NCI-H187 treated with DMSO at 0.1 percent for 48 hours (cell line): ENCODE measurements at places on chromosomes 12 and 14.

DNA sequence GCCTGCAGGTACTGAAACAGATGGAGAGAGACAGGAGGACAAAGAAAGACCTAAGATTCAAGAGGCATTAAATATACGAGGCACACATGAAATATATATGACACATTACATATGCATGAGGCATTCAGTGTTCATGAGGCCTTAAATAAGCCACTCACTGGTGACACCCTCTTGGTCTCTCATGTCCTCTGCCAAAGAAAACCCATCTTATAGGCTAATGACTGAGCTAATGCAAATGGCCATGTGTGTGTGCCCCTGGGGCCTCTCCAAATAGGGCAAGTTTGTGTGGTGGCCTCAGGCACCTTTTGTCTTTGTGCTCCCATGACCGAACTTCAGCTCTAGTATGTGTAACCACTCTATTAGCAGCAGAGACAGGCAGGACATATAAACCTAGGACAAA lies 18.8 kb downstream of the COQ6 start:
- DNase-seq, result no peak

DNA sequence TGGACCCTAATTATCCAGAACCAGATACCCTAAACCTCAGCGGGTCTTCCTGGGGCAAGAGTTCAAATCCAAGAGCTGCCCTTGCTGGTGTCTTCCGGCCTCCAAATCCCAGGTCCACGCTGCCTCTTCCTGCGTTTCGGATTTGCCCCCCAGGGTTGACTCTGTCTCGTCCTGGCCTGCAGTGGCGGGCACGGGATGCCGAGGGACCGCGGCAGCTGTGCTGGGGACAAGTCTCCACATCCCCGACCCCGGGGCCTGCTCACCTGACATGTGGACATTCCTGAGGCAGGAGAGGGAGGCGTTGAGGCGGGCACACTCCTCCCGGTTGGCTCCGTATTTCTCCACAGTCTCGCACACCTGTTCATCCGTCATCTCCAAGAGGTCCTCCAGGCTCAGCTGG lies 113.6 kb downstream of the KSR2 start:
- no peak for DNase-seq

DNA sequence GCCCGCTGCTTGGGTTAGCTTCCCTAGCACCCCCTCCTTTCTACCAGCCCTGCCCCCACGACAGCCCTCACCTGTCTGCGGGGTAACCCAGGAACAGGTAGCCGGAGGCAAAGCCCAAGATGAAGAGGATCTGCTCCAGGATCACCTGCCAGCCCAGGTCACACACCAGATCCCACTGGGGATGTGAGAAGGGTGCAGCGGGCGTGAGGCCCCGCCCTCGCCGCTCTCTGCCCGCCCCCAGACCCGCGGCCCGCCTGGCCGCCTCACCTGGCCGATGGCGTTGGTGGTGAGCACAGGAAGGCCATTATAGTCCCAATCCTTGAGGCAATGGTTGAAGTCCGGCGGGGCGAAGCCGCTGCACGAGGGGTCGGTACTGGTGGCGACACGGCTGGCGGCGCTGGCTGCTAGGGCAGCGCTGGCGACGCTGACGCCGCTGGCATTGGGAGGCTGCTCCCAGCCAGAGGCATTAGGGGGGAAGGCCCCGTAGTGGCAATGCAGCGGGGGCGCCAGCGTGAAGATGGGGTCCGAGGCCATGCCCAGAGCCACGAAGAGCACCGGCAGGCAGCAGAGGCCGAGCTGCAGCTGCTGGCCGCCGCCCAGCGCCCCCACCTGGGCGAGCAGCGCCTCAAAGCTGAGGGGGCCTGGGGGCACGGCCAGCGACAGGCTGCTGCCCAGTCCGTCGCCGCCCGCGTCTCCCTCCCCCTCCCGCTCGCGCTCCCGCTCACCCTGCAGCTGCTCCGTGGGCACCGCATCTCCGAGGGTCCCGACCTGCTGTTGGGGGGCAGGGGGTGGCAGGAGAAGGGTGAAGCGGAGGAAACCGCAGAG lies 794 bp downstream of the SLC22A17 start:
- DNase-seq, result no peak

- DNase-seq, result no peak
Measured at GRCh38 chr14:105195522-105196264, 14.6 kb upstream of the NUDT14 start.

DNA sequence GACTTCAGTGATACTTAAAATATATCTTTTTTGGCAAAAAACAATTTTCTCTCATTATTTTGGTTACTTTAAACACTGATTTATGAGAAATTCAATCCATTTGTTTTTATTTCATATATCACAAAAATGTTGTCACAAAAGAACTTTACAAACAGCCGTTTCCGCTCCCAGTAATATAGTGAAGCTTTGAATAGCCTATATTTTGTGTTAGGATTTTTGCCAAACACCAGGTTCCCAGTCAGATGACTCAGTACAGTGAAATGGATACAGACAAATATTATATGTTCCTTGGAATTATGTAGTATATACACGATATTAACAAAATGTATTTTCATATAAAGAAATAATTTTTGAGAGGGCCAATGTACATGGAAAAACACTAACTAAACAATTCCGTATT lies 411.1 kb downstream of the CCER1 start:
- no peak for DNase-seq

GRCh38 chr12:6450091-6450868 lies 1.6 kb upstream of the TAPBPL start:
- no peak for DNase-seq

GRCh38 chr12:67633708-67634107 lies 14.8 kb upstream of the DYRK2 start:
- DNase-seq, result no peak

GRCh38 chr12:3110578-3110977 lies 33.4 kb downstream of the TSPAN9 start:
- no peak for DNase-seq

DNA sequence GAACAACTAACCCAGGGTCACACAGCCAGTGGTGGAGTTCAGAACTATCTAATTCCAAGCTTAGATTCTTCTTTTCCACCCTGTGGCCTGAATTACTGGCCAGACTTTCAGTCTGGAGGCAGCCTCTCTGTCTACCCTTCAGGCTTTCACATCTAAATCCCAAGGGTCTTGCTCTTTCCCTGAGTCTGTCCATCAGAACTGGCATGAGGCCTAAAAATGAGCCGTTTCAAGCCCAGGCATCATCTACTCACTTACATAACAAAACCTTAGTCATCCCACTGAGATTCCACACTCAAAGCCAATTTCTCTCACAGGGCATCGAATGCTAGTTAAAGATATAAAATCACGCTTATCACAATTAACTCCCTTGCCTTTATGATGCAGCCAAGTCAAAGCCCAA lies 1.3 kb upstream of the PTGDR start:
- no peak for DNase-seq

DNA sequence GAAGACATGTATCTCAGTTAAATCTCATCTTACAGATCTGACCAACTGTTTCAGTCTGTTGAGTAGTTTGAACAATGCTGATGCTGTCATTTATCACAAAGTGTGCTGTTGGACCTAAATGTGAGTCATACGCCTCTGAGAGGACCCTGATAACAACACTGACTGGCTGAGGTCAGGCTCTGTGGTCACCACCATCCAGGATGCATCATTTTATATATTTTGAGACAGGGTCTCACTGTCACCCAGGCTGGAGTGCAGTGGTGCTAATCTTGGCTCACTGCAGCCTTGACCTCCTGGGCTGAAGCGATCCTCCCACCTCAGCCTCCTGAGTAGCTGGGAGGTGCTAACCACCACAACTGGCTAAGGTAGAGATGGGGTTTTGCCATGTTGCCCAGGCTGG lies 181.0 kb upstream of the RGS6 start:
- no peak for DNase-seq

GRCh38 chr12:108582978-108583770 lies 14.7 kb downstream of the TMEM119 start:
- DNase-seq, result no peak

- DNase-seq, result no peak
Measured at GRCh38 chr12:106276032-106276740, 26.3 kb upstream of the TCP11L2 start.

GRCh38 chr12:69949311-69950002 lies 124.4 kb downstream of the MYRFL start:
- no peak for DNase-seq

- no peak for DNase-seq
Measured at GRCh38 chr12:52585066-52585465, 11.4 kb upstream of the KRT74 start.

DNA sequence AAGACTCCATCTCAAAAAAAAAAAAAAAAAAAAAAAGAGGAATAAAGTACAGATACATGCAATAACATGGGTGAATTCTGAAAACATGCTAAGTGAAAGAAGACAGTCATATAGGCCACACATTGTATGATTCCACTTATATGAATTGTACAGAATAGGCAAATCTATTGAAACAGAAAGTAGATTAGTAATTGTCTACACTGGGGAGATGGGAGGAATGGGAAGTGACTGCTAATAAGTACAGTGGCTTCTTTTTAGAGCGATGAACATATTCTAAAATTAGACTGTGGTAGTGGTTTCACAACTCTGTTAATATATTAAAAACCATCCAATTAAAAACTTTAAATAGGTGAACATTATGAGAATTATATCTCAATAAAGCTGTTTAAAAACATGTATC lies 74.4 kb downstream of the ANKS1B start:
- DNase-seq, result no peak

GRCh38 chr12:60269611-60270269 lies 673.9 kb downstream of the SLC16A7 start:
- DNase-seq, result no peak

- no peak for DNase-seq
Measured at GRCh38 chr12:101670007-101670671, 27.3 kb upstream of the CHPT1 start.

- DNase-seq, result no peak
Measured at GRCh38 chr14:104305511-104306449, 167.4 kb downstream of the KIF26A start.

DNA sequence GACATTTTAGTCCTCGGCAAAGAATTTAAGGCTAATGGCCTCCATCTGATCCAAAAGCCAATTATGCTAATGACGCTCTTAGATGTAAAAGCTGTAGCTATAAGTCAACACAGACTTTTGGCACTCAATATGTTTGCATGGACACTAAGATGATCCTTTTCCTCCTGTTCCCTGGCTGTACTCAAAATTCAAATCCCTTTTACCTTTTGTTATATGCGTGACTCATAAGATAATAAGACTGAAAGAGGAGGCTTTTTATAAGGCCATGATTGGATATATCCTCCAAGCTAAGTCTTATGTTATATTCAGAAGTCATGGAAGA lies 89.8 kb downstream of the PDZRN4 start:
- DNase-seq, result peak; percentile 22

DNA sequence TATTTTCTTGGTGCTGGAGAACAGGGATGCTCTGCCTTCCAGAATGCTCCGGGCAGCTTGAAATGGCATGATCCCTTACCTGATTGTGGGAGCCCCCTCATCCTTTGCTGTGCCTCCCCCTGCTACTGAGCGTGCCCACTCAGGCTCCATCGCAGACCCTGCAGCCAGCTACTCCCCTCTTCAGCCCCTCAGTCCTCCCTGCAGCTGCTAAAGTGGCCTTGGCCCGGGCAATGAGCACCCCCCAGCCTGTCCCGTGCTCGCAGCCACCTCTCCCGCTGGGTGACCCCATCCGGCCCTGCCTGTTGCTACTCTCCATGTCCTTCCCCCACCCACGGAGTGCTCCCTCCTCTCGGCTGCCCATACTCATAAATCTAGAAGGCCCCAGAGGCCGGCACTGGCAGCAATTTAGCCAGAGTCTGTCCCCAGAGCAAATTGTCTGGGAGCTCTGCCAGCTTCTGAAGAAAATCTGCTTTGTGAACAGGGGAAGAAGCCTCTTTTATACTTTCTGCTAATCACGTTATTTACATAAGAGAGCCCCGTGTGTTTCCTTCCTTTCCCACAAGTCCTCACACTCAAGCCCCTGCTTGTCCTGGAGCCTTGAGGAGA lies 143.7 kb upstream of the FRMD6 start:
- peak; percentile 36 for DNase-seq

DNA sequence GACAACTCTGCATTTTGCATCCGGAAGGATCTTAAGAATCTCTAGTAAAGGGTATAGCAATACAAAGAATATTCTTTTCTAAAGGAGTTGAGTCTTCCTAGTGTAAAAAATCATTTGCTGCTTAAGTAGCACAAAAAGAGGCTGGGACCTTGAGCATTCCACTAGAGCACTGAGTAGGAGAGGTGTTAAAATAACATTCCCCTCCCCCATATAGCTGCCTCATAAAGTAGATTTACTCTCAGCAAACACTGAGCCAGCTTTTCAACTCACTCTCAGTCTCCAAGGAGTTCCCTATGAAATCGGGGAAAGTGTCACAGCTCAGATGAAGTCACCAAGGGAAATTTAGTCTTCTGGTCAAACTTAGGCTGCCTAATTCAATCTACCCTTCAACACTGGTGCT lies 592.7 kb downstream of the ETNK1 start:
- DNase-seq, result no peak

- no peak for DNase-seq
Measured at GRCh38 chr14:77543637-77544334, 45.2 kb upstream of the ISM2 start.

DNA sequence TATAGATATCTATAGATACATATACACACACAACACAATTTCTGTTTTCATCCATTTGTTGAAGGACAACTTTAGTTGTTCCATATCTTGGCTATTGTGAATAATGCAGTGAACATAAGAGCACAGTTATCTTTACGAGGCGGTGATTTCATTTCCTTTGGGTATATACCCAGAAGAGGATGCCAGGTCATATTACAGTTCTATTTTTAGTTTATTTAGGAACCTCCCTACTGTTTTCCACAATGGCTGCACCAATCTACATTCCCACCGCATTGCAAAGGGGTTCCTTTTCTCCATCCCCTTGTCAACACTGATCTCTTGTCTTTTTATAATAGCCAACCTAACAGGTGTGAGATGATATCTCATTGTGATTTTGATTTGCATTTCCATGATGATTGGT lies 143.4 kb upstream of the ARHGAP5 start:
- no peak for DNase-seq

- DNase-seq, result no peak
Measured at GRCh38 chr12:5305425-5305824, 126.5 kb upstream of the NTF3 start.

DNA sequence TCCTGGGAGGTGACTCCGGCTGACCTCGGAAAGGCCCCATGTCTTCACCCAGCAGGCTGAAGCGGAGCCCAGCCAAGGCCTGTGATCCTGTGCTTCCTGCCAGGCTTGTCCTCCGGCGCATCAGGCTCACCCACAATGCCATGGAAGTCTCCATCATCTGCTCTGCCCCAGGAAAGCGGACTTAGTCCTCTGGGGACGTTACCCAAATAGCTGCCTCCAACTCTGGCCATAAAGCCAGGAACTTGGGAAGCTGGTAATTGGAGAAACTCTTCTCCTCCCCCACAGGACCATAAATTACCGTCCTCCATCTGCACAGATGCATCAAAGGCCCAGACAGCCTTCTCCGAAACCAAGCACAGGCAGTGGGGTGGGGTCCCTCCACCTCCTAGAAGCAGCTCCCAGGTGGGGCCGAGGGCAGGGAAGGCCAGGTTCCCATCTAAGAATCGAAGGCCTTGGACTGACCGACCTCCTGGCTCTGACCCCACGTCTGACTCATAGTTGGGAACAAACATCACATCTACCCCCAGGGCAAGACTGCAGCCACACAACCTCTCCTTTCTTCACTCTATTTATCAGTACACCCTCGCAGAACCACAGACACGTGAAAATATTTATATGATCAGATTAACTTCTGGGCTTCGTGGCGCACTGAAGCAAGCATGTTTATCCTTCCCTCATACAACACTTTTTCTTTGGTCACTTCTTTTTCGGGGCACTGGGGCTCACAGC lies 56.4 kb downstream of the PITPNM2 start:
- no peak for DNase-seq
